ENCODE measurements at places on chromosomes 11 and 22.

DNA sequence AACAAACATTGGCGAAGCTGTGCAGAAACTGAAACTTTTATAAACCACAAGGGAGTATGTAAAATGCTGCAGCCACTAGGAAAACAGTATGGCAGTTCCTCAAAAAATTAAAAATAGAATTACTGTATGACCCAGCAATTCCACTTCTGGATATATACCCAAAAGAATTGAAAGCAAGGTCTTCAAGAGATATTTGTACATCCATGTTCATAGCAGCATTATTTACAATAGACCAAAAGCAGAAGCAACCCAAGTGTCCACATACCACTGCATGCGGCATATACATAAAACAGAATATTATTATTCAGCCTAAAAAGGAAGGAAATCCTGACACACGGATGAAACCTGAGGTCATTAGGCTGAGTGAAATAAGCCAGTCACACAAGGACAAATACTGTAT is 85.8 kb downstream of the RELT start:
- no peak for DNase-seq

DNA sequence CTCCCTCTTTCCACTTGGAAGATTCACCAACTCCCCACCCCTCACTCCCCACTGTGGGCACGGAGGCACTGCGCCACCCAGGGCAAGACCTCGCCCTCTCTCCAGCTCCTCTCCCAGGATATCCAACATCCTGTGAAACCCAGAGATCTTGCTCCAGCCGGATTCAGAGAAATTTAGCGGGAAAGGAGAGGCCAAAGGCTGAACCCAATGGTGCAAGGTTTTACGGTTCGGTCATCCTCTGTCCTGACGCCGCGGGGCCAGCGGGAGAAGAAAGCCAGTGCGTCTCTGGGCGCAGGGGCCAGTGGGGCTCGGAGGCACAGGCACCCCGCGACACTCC is 397 bp upstream of the CD44 start:
- DNase-seq: no peak

DNA sequence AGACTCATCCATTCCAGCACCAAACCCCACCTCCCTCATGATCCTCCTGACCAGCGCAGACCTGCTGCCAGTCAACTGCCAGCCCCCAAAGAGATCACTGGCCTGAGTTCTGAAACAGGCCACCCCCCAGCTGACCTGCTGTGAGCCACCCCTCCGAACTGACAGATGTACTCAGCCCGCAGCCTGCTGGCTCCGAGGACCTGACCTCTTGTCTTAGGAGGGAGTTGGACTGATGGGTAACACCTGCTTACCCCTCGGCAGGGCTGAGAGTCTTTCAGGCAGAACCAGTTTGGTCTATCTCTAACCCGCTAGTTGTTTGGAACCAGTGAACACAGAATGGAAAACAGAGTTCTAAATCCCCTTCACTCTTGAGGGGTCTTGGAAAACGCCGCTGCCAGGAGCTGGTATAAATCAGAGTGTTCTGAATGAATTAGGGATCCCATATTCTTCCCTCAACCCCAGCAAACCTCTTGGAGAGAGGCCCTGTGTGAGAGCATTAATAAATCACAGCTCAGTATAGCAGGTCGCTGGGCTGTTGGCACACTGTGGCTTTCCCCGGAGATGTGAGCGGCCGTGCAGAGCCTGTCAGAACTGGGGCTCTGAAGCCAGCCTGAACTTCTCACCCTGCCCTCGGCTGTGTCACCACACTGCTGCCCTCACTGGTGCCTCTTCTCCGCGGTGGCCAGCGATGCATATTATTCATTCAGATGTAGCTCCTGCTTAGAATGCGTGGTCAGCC is 165.1 kb upstream of the NCAM1 start:
- no peak for DNase-seq

DNA sequence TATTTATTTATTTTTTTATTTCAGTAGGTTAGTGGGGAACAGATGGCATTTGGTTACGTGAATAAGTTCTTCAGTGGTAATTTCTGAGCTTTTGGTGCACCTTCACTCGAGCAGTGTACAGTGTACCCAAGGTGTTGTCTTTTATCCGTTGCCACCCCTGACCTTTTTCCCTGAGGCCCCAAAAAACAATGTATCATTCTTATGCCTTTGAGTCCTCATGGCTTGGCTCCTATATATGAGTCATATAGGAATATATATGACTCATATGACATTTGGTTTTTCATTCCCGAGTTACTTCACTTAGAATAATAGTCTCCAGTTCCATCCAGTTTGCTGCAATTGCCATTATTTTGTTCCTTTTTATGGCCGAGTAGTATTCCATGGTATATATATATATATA is 763.9 kb downstream of the NTM start:
- DNase-seq: no peak

GRCh38 chr11:12783765-12784164 is 109.5 kb downstream of the TEAD1 start:
- no peak for DNase-seq

DNA sequence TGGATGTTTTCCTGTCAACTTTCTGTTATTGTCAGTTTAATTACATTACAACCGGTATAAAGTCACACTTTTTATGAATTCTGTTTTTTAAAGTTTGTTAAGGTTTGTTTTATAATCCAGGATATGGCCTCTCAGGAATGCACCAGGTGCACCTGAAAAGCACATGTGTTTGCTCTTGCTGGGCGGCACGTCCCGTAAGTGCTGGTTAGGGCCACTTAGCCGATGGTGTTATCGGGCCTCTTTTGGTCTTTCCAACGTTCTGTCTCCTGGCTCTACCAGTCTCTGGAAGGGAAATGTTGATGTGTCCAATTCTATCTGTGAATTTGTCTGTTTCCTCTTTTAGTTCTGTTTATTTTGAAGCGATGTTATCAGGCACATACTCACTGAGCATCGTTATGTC is 695.7 kb downstream of the BRD1 start:
- no peak for DNase-seq

- DNase-seq: no peak
These were observed 58.7 kb downstream of the CTTN start for GRCh38 chr11:70456921-70457532.

GRCh38 chr11:114109206-114110090 is 49.9 kb downstream of the ZBTB16 start:
- no peak for DNase-seq

DNA sequence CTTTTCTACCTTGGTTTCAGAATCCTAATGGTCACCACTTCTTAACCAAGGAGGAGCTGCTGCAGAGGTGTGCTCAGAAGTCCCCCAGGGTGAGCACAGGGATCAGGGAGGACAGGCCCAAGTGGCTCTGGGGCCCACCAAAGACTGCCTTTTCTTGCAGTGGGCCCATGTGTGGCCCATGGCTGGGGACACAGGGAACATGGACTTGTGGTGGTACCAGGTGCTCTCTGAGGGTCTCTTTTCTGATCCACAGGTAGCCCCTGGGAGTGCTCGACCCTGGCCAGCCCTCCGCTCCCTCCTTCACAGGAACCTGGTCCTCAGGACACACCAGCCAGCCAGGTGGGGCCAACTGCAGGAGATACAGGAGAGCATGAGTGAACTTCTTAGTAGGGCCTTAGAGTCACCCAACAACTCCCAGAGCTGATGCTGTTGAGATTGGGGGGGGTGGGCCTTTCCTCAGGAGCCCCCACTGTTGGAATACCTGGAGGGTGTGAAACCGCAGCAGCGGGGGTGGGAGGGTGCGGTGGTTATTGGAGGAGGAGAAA is 2.0 kb downstream of the MUS81 start:
- DNase-seq: no peak

- DNase-seq: no peak
These were observed 6.6 kb upstream of the KRTAP5-6 start for GRCh38 chr11:1690167-1691025.

DNA sequence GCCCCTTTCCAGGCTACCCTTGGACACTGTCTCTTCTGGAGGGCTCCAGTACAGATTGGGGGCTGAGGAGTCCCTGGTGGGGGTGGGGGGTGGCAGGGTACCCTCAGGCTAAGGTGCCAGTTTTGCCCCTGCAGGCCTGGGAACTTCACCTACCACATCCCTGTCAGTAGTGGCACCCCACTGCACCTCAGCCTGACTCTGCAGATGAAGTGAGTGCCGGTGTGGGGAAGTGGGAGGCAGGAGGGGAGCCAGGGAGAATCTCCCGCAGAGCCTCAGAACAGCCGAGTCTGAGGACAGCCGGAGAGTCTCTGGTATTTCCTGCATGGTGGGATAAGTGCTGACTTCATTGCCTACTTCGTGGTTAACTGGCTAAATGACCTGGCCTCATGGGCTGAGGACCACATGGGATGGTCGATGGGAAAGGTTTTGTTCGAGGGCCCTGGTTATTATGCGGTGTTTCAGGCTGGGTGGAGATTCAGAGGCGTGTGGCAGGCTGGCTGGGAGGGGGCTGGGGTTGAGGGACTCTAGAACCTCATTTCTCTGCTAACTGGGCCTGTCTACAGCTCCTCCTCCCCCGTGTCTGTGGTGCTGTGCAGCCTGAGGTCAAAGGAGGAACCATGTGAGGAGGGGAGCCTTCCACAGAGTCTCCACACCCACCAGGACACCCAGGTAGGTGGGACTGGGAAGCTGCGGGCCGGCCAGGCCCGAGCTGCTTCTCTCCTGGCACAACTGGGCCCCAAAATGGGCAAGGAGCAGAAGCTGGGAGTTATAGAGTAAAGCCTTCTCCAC is 8.5 kb downstream of the TMEM258 start:
- no peak for DNase-seq

DNA sequence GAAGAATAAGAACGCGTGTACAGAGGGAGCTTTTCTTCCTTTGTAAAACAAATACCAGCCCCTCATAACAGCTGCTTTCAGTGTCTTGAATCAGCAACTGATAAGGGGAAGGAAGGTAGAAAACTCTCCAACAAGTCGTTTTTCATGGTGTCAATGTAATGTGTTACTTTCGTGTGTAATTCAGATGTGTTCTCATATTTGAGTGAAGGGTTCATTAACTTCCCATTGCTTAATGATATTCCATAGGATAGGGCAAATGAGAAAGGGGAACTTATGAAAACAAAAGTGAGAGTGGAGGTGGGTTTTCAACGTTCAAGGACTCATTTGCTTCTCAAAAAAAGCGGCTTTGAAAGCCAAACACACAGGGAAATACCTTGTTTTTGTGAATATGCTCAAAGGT is 452.1 kb downstream of the NTM start:
- DNase-seq: no peak

DNA sequence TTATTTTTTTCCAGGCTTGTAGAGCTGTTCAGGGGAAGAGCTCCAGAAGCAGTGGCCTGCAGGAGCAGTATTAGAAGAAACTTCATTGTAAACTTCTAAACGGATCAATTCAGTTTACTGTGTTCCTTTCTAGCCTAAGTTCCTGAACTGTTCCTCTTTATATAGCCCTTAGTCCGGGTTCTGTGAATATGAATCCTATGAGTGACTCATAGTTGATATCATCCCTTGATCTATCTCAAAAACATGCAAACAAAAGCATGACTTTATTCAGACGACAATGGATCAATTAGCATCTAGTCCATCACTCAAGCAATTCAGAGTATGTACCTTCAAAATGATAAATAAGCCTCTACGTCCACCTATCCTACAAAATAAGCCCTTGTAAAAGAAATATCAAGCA is at the start of gene MMP12:
Gene MMP12, minus strand, starts transcription at position 131 of the 400 bp plus-strand sequence. Its CDS starts 45 bp downstream, at position 86.
- DNase-seq: no peak

GRCh38 chr11:7167976-7168740 is 79.4 kb downstream of the RBMXL2 start:
- DNase-seq: no peak

DNA sequence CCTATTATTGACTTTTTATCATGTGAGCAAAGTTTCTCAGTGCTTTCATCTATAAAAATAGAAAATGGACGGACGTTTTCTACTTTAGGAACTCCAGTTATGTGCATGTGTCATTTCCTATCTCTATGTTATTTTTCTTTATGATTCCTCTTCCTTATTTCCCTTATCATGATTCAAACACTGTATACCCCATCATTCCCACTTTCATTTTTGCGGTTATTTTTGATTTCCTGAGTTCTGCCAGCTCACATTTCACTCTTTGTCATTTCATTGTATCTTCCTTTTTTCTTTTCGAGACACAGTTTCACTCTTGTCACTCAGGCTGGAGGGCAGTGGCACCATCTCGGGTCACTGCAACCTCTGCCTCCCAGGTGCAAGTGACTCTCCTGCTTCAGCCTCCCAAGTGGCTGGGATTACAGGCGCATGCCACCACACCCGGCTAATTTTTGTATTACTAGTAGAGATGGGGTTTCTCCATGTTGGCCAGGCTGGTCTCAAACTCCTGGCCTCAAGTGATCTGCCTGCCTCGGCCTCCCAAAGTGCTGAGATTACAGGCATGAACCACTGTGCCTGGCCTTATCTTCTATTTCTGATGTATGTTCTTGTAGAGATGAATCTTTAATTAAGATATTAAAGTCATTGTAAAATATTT is 21.5 kb downstream of the C11orf58 start:
- no peak for DNase-seq

- DNase-seq: no peak
These were observed 176.6 kb downstream of the GRIK4 start for GRCh38 chr11:120688163-120688562.

DNA sequence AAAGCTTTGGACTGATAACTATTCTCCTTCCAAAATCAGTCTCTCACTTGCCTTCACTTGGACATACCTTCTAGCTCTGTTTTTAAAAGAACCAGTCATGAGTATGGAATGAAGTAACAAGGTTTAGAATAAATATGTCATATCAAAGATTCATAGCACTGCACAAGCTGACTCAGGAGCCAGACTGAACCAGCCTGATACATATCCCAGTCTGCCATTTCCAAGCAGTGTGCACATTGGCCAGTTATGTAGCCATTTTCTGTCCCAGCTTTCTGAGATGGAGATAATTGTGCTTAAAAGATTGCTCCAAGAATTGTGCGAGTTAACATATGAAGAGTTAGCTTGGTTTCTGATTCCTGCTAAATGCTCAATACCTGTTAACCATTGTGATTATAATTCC is 311.3 kb downstream of the C11orf87 start:
- no peak for DNase-seq

DNA sequence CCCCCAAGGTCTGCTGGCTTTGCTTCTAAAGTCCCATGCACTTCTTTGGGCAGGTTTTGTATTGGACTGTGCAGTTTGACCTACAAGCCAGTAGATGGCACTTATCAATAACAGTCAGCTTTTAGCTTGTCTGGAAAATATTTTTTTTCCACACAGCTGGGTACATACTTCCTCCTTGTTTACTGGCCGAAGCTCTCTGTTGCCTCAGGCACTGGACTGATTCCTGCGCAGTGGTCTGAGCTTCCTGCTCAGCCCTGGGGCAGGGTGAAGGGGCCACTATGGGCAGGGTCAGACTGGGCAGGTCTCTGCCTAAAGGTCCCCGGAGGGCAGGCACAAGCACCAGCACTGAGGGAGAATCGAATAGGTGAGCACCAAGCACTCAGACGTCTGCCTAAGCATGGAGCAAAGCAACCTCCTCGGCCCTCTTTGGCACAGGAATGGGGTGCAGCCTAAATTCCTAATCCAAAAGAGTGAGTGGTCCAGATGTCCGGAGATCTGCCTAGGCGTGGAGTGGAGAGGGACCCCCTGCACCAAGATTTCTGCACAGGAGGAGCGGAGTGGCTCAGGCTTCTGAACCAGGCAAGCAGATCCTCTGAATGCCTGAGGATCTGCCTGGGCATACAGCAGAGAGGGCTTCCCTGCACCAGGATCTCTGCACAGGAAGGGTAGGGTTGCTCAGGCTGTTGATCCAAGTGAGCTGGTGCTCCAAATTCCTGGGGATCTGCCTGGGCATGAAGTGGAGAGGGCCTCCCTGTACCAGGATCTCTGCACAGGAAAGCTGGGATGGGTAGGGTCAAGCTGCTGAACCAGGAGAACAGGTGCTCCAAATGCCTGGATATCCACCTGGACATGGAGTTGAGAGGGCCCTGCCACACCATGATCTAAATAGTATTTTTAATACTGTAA is 105.9 kb upstream of the C11orf58 start:
- DNase-seq: peak; percentile 32

GRCh38 chr22:23182309-23183060 is 2.2 kb downstream of the BCR start:
- DNase-seq: no peak

GRCh38 chr11:8360086-8360828 is 96.6 kb upstream of the LMO1 start:
- no peak for DNase-seq
